Stimulated activated CD8-positive, alpha-beta memory T cell treated with anti-CD3 and anti-CD28 coated beads, Interleukin-7, amount 100 ng/mL, for 1 hour (primary cell): ENCODE measurements at places on chromosomes 7 and 10.

- DNase-seq, result no peak
Observed at GRCh38 chr10:79260811-79261740, 86.2 kb upstream of the PPIF start.

DNA sequence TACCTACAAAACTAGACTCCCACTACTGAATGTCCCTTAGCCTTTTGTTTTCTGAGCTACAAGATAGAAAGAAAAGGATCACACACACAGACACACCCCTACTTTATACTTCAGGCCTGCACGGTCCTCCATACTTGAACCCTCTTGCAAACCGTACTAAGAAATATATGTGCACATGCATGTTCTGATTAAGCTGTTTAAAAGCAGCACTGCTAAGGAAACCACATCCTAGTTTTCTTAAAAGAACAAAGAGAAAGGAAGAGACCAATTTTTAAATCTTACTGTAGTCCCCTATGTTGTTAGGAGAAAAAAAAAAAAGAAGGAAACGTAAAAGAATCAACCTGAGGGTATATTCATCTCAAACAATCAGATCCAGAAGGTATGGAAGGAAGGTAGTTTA, 501.2 kb downstream of the PARD3 start:
- DNase-seq, result no peak

DNA sequence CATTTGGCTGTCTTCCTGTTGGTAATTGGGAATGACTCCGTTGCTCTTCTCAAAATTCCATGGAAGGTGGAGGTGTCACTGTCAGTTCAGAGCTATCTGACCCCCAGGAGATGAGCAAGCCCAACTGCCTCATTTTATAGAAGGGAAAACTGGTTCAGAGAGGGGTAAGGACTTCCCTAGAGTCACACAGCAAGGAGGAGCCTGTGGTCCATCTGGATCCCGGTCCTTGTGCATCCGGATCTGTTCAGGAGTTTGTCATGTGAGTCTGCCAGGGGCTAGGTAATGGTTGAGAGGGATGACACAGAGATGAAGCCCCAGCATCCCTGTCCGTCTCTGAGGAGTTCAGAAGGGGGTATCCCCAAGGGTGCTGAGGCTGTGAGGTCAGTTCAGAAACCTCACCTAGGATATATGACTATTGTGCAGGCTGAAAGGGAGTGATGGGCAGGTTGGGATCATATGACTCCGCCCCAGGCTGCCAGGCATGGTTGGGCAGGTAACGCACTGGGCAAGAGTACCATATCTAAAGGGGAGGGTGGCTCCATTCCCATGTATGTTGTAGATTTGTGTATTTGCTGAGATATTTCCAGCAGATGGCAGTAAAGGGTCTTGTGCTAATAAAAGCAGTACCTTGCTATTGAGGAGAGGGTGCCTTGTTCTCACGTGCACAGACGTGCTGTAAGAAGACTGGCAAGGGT, 16.0 kb upstream of the SLC29A3 start:
- DNase-seq, result no peak

DNA sequence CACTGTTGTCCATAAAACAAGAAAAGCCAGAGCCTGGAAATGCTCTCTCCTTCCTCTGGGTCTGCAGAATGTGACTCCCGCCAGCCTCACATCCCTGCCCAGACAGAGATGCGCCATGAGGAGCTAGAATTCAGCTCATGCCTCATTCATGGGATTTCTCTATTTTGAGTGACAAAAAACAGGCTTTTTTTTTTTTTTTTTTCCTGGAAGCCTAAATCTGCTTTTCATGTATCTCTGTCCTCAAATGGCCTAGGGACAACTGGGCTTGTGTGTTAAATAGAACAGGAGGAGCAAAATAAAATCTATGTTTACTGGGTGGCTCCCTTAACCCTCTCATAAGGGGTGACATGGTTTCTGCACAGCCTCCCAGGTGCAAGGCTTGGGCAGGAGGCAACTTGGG, 679.7 kb upstream of the AUTS2 start:
- no peak for DNase-seq

DNA sequence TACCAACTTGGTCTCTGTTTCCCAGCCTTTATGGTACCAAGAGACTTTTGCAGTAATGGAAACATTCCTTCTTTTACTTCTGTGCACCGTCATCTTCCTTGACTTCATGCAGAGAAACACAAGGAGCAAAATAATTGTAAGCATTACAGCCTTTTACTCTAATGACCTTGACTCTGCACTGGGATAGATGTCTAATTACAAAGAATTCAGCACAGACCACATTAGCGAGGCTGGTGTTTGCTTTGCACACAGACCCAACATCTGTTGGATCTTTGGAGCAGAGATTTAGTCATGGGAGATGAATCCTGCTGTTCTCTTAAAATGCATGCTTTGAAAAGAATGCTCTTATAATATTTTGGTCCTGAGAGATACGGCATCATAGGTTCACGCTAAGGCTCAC, 261.6 kb downstream of the TWIST1 start:
- DNase-seq, result no peak

- no peak for DNase-seq
Observed at GRCh38 chr7:157482517-157483087, 145.8 kb downstream of the DNAJB6 start.

GRCh38 chr10:33154590-33154989, 179.9 kb downstream of the NRP1 start:
- DNase-seq, result no peak

GRCh38 chr10:86107131-86107530, 259.5 kb downstream of the GRID1 start:
- no peak for DNase-seq

DNA sequence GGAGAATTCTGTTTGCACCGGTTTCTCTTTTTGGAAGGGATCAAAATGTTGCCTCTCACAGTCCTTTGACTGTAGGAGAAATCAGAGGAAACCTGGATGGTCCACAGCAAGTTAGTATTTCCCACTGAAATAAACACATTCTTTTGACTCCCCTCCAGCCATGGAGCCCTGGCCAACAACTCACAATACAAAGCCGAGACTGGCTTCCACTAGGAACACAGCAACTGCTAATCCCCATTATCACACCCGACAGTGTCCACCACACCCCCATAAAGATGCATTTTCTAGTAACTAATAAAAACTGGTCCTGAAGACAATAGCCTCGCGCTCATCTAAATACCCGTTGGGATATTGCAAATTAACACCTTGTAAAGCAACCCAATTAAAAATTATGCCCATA, 798 bp upstream of the MACROH2A2 start:
- DNase-seq, result no peak

GRCh38 chr10:7832060-7832459, 13.8 kb downstream of the TAF3 start:
- DNase-seq, result no peak

DNA sequence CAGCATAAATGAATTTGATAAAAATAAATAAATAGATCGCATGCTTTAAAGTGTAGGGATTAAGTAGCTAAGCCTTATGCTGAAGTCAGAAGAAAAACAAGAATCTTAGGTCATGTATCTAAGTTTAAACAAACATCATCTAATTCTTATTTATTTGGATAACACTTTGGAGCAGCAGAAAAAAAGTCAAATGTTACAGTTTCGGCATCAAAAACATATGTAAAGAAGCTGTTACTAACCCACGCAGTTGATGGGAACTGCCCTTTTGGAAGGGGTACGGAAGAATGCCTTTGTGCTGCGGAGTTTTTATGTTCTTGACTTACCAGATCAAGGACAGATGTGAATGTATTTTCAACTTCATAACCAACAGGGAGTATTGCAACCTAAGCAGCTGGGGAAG, 37.3 kb upstream of the HABP2 start:
- DNase-seq, result no peak

DNA sequence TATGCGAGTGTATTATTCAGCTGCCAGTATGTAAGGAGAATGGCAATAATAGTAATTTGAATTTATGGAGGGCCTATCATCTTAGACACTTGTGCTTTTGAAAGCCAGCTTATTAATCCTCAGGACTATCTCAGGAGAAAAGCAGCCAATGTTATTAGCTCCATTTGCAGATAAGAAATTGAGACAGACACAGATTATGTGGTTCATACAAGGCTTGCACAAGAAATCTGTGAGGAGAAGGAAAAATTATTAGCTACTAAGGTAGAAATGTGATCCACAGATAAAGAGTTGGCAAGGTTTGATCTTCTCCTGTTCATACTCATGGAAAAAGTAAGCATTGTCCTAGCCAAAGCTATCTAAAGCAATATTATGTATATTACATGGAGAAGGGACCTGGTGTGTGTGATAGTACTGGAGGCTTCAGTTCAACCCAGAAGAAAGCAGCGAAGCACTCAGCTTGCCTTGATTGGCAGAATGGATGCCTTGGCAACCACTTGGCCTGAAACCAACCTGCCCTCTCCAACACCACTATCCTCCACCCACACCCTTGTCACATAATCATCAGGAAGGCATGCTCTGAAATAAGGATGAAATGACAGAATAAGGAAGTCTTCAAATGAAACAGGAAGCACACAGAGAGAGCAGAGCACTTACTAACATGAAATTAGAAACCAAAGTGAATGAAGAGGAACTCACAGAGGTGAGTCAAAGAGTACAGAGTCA, 18.0 kb downstream of the MACC1 start:
- no peak for DNase-seq

GRCh38 chr10:3687510-3688081, 97.4 kb downstream of the KLF6 start:
- DNase-seq, result no peak

DNA sequence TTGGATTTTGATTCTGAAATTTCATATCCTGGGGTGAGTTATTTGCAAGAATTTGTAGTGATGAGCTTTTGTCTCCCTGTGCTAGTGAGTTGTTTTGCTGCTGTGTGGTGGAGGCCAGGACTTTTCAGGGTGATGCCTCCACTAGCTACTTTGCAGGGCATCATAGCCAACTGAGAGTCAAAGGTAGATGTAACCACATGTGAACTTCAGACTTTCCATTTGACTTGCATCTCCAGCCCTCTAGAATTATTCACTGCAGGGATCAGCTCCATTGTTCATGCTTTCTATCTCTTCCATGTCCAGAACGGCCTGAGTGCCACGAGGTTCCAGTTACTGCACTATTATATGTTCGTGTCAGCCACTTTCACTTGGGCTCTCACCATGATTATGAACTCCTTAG, 534.3 kb downstream of the GRM8 start:
- no peak for DNase-seq

GRCh38 chr7:155228459-155228845, 69.2 kb upstream of the INSIG1 start:
- DNase-seq, result no peak

- DNase-seq, result no peak
Observed at GRCh38 chr10:133225707-133226191, 4.3 kb upstream of the UTF1 start.

DNA sequence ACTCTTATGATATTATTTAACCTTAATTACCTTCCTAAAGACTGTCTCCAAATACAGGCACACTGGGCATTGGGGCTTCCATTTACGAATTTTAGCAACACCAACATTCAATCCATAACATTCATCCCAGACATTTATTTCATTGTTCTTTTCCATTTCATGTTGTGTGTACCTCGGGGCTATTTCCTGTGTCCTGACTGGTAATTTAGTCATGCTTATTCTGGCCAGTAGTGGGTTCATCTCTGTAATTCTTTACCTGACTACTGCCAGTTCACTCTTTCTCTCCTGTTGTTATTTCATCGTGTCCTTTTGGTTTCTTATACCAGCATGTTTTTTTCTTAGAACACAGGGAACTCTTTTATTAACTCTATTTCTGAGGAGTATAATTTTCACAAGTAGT, 225.7 kb downstream of the PLXDC2 start:
- no peak for DNase-seq

DNA sequence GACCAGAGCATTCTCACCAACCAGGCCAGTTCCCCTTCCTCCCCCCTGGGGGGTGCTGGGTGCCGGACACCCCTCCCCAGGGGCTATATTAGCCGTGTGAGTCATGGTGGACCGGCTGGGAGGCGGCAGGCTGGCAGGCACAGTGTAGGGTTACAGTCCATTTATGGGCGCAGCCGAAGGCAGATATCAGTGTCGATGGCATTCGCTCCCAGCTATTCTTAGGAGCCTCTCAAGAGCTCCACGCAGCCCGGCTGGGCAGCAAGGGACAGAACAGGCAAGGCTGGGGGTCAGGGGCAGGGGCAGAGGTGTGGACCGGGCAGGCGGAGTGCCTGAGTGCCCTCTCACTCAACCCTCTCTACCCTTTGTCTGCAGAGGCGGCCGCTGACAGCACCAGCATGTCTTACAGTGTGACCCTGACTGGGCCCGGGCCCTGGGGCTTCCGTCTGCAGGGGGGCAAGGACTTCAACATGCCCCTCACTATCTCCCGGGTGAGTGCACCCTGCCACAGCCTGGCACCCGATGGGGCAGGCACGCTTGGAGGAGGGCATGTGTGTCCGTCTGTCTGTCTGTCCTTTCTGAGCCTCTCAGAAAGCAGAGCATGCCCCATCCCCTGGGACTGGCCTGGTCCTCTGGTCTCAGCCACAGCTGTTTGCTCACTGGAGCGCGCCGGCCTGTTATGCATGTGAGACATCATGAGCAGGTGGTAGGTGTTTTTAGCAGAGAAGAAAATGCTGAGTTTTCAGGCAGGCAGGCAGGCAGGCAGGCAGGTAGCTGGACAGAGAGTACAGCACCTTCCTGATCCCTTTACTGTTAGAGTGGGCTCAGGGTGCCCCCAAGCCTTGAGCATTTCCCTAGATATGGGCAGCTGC, at the start of gene LDB3:
LDB3 (plus strand) TSS at position 215 of the 869 bp plus-strand sequence; CDS start at position 396, 181 bp downstream.
- no peak for DNase-seq

DNA sequence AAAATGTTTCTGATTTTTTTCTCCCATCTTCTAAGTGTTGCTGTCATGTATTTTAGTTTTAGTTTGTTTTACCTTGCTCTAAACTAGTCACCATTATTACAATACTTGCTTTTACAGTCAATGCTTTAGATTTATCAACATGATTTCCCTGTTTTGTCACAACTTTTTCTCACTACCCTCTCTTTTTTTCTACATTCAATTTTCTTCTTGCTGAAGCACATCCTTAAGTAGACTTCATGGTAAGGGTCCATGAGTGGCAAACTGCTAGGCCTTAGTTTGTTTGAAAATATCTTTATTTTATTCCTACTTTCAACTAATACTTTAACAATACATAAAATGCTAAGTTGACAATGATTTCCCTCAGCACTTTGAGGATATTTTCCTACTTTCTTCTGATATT, 173.5 kb downstream of the DNAJC1 start:
- DNase-seq, result no peak

- DNase-seq, result no peak
Observed at GRCh38 chr10:86376403-86376802, 9.8 kb upstream of the GRID1 start.

DNA sequence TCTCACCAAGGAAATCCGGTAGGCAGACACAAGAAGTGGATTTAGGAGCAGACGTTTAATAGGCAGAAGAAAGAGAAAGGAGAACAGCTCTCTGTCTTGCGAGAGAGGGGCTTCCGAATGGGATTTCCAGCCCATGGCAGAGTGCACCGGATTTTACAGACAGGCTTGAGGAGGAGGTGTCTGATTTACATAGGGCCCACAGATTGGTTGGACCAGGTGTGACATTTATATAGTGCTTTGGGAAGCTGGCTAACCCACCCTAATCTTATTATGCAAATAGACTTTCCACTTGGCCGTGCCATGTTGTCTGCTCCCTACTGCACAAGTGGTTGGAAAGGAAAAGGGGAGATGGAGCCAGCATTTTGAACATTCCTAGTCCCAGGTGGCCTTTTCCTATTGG, 57.8 kb downstream of the ANKMY2 start:
- no peak for DNase-seq
